ENCODE measurements at places on chromosomes 1 and 21. TPM values are rescaled to one million over a fixed set of nuclear protein-coding genes. Genes with fewer than 3 reads are reported as not detected.

- DNase-seq = no peak
These were observed 9.5 kb upstream of the GOLT1A start for GRCh38 chr1:204223129-204223860.

- no peak for DNase-seq
These were observed 206.2 kb upstream of the RRP15 start for GRCh38 chr1:218078916-218079315.

DNASE2B gene
- total RNA-seq = not detected

DNA sequence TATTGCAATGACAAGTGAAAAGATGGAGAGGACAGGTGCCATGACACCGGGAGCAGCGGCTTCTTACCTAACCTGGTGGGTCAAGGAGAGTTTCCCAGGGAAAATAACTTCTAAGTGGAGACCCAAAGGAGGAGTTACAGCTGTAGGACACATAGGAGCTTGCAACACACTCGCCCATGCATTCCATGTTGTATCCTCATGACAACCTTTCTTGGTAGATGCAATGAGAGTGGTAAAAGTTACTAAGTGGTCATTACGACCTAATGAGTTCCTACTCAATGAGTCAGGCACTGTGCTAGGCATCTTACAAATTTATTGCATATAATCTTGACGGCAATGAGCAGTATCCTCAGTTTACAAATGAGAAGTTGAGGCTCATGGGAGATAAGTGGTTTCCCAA lies 119.5 kb upstream of the HOOK1 start:
- no peak for DNase-seq

DNA sequence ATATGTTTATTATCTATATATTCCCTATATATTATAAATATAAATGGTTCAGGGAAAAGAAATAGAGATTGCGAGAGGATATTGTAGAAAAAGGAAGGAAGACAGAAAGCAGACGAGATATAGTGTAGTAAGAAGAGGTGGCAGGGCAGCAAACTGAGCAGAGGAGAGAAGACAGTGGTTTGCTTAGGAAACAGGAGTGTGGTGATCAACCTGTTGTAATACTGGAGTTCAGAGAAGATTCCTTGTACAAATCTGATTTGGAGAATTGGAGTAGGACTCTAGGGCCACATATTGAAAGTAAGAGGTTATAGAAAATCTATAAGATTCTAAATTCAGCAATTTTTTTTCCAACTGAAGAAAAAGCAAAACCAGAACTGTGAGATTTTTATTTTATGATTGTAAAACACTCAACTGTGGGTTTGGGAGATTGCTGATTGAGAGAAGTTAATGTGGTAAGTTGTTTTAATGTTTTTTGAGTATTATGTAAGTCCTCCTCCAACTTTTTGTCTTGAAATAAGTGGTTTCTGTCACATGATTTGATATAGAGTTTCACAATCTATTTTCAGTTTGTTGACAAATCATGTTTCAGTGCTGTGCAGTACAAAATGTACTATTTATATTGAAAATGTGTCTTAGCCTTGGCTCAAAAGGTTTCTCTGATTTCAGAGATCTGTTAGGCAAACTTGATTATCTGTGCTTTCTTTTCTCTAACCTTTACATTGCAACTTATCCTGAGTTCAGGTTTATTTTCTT lies 9.6 kb upstream of the AMY2B start:
- DNase-seq = no peak

DNA sequence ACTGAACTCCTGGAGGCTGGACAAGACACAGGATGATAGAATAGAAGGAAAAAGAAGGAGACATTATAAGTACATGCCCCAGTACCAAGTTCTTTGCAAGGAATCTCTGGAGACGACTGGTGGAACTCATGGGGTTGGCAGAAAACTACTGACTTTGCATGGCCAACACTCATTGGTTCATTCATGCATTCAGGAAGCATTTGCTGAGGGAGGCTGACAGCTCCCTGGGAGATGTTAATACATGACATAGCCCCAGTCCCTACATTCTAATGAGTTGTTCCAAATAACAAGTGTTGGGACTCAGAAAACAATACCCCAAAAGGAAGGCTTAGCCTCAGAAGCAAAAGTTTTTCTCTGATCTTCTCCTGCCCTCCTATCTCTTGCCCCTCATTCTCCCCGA lies 172.8 kb upstream of the IRF2BP2 start:
- no peak for DNase-seq

TTC4 gene
- 7.3 TPM for total RNA-seq

GRCh38 chr1:187338762-187339412 lies 510.1 kb downstream of the PLA2G4A start:
- no peak for DNase-seq

TMEM234 gene
- total RNA-seq = 11.5 TPM

DNA sequence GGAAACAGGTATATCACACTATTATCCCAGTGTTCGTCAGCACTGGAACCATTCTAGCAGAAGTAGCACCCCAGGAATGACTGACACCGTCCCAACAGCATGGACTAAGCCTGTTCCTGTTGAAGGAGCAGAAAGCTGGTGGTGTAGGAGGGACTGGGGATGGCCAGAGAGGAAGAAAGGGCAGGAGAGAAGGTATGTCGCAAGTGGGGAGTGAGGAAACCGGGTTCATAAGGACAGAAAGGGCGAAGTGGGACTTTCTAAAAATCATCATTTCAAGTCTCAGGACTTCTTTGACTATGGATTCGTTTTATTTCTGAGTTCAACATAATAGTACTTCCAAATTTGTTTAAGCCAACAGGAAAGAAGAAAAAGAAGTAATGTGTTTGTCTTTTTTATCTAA lies 19.7 kb upstream of the MX1 start:
- no peak for DNase-seq

DNA sequence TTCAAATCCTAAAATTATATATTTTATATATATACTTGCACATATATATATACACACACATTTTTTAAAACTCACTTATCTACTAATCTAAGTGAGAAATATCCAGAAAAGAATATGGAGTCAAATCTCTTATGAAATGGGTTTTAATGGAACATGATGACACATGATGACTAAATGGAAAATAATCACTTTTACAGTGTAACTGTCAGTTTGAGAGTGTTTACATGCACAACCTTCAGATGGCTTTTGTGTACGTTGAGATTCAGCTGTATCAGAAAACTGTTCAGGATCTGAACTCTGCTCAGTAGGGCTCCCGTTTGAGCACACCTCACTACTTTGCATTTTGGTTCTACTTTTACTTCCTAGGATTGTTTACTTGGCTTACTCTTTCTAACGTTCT lies 189.8 kb downstream of the DNAH14 start:
- no peak for DNase-seq

GRCh38 chr1:155196103-155196892 lies 11.4 kb downstream of the THBS3 start:
- no peak for DNase-seq

GRCh38 chr1:77283701-77284425 lies 2.0 kb downstream of the AK5 start:
- DNase-seq = no peak

DNA sequence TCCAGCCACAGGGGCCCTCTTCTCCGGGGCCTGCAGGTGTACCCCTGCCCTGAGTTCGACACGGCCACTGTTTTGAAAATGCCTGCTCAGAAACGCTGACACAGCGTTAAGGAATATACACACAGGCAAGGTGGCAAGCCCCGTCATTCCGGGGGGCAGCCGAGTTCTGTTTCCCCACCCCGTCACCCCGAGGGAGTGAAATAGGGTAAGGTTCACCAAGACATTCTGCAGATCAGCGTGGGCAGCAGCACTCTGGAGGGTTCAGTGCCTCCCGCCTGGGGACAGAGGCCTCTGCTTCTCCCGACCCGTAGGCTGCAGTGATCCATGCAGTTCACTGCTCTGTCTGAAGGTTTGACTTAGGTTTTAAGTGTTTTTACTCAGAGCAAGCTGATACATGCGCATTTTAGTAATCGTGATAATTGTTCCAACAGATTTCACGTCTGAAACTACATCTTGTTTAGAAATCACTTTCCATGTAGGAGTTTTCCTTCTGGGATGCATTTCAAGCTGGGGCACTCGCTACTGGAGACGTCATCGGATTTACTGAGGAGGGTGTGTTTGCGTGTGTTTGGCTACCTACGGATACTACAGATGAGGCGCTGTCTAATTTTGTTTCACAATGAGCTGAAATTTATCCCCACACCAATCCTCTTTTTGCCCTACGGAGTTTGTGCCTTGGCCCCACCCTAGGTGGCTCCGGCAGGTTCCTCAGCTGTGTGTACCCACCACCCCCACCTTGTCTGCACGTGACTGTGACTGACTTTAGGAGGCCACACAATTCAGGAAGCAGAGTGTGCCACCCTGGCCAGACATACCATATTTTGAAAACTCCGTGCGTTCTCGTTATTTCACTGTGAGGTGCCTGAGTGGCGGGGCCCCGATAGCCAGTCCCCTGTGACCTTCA lies 63.5 kb downstream of the AGPAT3 start:
- no peak for DNase-seq

DRAXIN gene
- 0.08 TPM for total RNA-seq

GRCh38 chr21:36202726-36203602 lies 46.3 kb downstream of the DOP1B start:
- no peak for DNase-seq

CFHR3 gene
- not detected for total RNA-seq

GRCh38 chr1:102978874-102979273 lies 129.4 kb downstream of the COL11A1 start:
- no peak for DNase-seq

FAM163A gene
- total RNA-seq = 0.17 TPM

DNA sequence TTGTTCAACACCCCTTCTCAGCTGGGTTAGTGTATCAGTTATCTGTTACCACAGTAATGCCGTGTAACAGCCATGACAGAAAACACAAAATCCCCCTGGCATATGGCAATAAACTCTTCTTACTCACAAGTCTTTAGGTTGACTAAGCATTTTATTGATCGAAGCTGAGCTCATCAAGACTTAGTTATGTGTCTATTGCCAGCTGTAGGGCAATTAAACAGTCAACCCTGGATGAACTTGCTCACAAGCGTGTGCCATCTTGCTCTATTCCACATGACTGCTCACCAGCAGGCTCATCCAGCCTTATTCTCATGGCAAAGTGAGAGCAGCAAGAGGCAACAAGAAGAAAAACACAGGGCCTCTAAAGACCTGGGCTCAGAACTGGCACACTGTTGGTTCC lies 333.8 kb upstream of the PTBP2 start:
- no peak for DNase-seq

GRCh38 chr1:169005776-169006175 lies 100.7 kb upstream of the ATP1B1 start:
- DNase-seq = no peak

FCRL3 gene
- 0.99 TPM for total RNA-seq

DNA sequence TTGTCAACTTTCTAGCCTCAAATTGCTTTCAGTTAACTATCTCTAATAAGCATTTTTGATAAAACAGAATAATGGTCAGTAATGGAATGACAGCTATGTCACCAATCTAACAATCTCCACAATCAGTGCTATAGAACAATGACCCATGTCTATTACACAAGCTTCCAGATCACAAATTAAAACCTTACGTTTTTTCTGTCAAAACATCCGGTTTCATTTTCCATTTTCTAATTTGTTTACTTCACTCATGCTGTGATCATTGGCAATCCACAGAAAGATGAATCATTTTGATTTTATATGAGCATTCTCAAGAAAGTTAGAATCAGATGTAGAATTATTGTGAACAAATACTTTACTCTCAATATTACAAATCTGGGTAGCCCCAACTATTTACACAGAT lies 80.3 kb downstream of the KCNT2 start:
- no peak for DNase-seq

DNA sequence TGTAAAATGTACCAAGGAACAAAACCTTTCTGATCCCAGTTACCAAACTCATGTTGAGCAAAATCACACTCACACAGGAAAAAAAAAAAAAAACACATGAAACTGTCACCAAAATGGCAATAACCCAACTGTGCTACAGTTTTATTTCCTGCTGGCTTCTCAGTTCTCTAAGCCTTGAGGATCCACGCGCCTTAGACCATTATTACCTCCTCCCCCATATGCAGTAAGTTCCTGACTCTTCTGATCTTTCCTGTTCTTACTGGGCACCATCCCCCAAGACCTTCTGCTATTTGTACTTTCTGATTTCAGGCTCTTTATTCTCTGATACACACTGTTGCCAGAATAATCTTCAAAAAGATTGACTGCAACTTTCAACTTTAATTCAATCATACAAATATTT lies 79.6 kb downstream of the SLC45A1 start:
- no peak for DNase-seq

- DNase-seq = no peak
These were observed 325.7 kb downstream of the TGFB2 start for GRCh38 chr1:218670875-218671274.

DNA sequence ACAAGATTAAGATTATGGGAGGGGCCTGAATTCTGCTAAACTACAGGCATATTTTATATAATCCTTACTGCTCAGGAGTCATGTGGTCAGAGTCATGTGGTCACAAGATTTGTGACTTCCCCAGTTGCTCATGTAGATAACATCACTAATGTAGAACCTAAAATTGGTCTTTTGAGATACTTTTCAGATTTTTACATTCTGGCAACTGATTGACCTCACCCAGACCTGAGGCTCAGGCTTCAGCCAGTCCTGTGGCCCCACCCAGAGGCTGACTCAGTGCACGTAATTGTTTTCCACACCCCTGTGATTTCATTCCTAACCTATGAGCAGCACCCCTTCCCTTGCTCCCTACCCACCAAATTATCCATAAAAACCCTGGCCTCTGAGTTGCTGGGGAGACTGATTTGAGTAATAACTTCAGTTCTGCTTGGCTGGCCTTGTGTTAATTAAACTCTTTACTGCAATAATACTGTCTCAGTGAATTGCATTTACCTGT lies 41.7 kb upstream of the ZNF326 start:
- peak; percentile 55 for DNase-seq

DNA sequence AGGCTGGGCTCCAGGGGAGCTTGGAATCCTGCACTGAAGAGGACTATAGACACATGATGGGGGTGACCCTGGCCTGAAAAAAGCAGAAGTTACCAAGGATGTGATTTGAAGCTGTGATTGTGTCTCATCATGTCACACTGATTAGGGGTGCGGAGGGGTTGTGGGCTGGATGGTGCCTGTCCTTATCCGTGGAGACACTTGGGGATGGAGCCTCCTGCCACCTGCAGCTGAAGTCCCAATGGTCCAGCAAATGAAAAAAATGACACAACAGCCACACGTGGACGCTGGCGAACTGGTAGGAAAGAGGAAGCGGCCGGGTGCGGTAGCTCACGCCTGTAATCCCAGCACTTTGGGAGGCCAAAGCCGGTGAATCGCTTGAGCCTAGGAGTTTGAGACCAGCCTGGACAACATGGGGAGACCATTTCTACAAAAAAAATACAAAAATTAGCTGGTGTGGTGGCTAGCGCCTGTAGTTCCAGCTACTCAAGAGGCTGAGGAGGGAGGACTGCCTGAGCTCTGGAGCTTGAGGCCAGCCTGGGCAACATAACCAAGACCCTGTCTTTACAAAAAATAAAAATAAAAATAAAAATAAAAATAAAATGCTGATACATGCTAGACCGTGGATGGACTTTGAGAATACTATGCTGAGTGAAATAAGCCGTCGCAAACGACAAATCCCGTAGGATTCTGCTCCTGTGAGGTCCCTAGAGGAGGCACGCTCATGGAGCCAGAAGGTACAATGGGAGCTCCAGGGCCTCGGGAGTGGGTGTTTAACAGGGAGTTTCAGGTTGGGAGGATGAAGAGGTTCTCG lies 838 bp upstream of the IBA57 start:
- DNase-seq = no peak

All from CD4-positive, alpha-beta T cell (primary cell).